ENCODE measurements at places on chromosomes 2 and 18.

GRCh38 chr2:74894272-74894981, 60.5 kb downstream of the HK2 start:
- DNase-seq = no peak

GRCh38 chr18:6646801-6647200, 82.7 kb upstream of the ARHGAP28 start:
- no peak for DNase-seq

- no peak for DNase-seq
Measured at GRCh38 chr18:69981948-69982347, 34.3 kb upstream of the CD226 start.

GRCh38 chr2:236403811-236404210, 139.6 kb upstream of the ASB18 start:
- no peak for DNase-seq

DNA sequence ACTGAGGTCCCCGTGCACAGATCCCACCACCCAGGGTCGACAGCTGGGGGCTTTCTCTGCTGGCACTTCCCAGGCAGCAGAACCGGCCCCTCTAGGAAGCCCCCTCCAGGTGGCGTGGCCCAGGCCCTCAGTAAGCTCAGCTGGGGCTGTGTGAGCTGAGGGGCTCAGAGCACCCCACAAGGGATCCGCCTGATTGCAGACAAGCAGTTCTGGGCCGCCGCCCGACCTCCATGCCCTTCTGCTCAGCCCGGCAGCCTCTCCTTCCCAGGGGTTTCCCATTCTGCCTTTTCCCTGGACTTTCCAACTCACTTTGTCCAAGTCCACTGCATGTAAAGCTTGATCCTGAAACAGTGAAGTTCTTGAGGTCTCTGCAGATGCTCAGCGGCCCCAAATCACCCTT, 76.4 kb downstream of the NFATC1 start:
- DNase-seq = no peak

DNA sequence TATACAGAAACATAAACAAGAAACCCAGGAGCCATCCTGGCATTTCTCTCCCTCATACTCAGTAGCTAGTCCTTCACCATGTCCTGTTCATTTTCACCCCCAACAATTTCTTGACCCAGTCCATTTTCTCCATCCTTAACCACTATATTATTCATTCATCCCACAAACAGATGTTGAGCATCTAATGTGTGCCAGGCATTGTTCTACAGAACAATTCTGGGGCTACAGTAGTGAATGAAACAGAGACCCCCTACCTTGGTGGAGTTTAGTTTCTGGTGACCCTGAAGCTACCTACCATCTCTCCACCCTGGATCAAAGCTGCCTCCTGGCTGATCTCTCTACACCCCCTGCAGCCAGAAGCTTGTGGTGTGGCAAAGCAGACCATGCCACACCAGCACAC, 27.5 kb upstream of the BZW1 start:
- DNase-seq = no peak

DNA sequence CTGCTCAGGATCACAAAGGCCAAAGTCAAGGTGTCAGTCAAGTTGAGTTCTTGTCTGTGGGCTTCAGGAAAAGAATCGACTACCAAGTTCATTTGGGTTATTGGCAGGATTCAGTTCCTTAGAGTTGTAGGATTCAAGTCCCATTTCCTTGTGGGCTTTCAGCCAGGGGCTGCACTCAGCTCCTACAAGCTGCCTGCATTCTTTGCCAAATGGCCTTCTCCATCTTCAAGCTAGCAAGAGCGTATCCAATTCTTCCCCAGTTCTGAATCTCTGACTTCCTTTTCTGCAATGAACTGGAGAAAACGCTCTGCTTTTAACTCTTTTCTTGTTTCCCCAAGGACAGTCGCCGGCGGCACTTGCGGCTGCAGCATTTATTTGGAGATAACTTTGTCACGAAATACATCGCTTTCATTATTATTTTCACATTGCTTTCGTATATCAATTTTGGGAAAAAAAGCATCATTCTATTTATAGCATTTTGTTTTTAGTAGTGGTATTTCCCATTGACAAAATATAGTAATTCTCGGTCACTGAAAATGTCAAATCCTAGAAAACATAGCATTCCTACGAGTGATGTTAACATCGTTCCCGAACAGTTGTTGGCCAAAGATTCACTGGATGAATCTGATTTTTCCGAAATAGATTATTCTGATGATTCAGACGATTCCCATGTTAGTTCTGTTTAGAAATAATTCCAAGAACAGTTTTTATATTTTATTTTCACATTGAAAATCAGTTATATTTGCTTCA, 59.6 kb upstream of the SERPINE2 start:
- no peak for DNase-seq

DNA sequence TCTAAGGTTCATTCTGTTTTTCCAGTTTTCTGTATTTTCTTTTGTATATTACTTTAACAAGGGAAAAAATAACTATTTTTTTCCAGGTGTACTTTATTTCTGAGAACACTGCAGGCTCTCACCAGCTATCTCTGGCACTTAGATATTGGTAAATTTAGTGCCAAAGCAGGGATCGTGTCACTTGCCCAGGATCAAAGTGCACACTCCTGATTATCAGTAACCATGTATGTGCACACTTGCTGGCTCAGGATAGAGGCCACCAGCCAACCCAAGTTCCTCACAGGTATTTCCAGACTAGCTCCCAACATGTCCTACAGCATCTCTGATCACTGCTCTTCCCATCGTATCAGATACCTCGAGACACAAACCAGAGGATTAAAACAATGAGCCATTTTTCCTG, 5.8 kb upstream of the FZD5 start:
- no peak for DNase-seq

GRCh38 chr18:21599585-21600525, 649 bp downstream of the ESCO1 start:
- peak; percentile 20 for DNase-seq

GRCh38 chr2:121663434-121663833, 14.2 kb upstream of the CLASP1 start:
- DNase-seq = no peak

DNA sequence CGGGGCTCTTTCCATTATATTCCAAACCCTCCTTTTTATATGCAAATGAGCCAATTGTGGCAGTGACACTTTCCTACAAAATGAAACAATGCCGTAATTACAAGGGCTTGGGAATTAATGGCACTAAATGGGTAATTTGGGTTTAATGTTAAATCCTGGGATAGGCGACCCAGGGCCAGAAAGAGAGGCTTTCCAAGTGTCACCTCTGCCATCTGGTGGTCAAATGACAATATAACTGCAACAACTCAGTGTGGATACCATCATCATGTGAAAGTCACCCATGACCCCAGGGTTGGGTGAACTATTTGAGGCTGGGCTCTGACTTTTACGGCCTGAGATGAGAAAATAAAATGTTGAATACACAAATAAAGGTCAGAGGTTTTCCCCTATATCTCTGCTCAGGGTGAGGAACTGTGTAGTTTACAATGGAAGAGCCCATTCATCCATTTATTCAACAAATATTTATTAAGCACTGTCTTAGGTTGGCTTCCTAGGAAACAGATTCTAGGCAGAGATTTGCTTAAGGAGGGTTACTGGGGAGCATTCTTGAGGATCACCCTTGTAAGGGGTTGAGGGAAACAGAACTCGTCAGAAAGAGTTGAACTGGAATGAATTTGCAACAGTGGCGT, 13.6 kb upstream of the THADA start:
- peak; percentile 33 for DNase-seq

- DNase-seq = no peak
Measured at GRCh38 chr18:77133835-77134496, 1.4 kb upstream of the MBP start.

- DNase-seq = no peak
Measured at GRCh38 chr18:6960656-6961055, 156.9 kb downstream of the LAMA1 start.

DNA sequence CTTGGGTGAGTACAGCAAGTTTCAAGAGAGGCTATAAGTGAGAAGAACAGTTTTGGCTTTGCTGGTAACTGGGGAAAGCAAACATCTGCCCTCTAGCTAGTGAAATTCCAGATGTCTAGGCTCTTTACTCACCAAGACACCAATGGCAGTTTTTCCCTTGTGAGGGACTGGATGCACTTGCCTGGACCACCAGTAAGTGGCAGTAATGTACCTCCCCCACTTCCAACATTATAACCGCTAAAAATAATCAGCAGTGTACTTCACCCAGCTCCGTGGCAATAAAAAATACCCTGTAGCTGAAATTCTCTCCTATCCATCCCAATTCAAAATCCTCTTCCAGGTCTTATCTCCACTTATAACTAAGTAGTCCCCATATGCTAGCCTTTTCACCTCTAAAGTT, 383.9 kb downstream of the ARHGAP15 start:
- peak; percentile 14 for DNase-seq

DNA sequence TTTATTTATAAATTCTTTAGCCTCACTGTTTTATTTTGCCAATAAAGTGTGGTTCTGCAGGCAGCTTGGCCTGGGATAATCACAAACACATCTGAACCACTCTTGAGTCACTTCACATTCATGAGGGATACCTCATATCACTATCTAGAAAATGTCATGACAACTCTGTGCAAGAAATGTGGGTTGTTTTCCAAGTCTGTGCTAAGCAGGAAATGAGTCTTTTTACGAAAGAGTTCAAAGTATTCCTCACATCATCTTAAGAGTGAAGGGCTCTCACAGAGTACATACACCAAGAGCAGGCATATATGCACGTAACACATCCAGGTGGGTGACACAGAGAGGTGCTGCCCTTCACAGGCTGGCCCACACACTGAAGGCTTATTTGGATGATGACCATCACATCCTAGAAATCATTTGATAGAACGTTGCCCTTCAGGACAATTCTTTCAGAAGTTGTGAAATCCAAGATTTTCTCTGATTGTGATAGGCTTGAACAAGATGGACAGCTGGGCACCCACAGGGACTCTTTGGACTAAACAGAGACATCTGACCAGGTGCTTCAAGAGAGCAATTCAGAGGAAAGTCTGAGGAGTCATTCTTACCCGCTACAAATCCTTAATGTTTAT, 811.1 kb upstream of the LRATD1 start:
- no peak for DNase-seq

DNA sequence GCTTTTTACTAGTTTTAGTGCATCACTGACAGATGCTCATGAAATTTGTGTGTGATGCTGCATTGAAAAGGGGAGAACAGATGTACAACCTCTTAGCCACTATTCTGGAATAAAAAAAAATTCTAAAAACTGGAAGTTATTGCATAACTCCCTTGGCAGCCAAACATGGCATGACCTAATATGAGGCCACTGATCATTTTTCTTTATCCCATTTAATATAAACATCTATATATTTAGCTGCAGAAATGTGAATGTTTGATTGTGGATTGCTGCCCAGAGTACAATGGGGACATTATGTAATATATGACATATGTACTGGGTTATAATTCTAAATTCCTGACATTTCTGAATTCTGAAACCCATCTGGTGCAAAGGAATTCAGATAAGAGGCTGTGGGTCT, 86.5 kb downstream of the CDCA7 start:
- DNase-seq = no peak

DNA sequence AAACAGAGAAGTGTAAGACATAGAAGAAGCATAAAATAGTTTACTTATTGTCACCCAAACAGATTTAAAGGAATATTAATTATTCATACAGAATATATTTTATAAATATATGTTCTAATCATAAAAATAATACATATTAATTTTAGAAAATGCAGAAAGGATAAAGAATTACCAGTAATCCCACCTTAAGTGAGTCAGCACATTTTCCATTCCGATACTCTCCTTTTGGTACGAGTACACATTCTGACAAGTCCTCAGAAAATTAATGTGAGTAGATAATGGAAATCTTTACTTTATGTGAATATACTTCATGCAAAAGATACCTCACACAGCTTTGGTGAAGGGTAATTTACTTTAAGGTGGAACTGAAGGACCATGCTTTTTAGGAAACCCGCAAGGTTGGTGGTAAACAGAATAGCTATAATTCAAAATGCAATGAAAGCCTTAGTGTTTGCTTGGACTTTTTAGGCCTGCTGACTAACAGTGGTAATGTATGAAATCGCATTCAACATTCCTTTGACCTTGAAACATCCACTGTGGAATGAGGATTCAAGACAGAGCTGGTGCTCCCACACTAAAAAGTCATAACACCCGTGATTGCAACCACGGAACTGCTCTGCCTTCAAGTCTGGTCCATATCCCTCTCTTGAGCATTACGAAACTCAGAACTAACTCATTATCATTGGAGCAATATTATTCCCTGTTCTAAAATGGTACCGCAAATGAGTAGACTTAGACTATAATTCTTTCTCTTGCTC, 28.1 kb upstream of the HTR2B start:
- no peak for DNase-seq

DNA sequence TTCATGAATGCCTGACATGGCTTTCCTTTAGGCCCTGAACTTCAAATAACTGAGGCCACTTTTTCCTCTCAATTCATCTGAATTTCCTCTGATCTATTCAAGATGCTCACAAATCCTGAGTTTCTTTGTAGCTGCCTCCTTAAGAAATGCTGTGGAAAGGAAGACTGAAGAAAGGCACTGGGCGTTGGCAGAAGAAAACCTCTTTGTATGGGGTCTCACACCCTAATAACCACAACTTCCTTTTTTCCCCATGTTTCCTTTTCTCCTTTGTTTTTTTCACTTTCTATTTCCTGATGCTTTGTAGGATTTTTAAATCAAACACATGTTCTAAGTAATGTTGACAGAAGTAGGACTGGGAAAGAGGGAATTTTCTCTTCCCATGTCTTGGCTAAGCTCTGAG, 447.4 kb downstream of the CMPK2 start:
- no peak for DNase-seq

DNA sequence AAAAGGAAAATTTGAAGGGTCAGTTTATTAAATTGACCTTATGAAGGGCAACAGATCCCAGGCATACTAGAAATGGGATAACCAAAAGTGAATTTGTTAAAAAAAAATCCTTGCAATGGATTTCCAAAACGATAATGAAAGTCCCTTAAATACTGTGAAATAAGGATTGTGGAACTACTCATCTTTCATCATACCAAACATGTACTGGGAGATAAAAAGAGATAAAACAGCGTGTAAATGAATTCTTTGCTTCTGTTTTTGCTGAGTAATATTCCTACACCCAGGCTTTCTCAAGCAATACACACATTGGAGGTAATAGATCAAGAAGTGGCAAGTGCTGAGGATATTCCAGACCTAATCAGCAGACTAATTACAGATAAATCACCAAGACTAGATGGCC, 3.8 kb downstream of the LYPD6 start:
- DNase-seq = no peak

- no peak for DNase-seq
Measured at GRCh38 chr2:168732100-168732499, 70.3 kb upstream of the NOSTRIN start.

GRCh38 chr2:178860551-178860950, 53.3 kb upstream of the TTN start:
- no peak for DNase-seq

- no peak for DNase-seq
Measured at GRCh38 chr2:163822033-163822432, 86.2 kb upstream of the FIGN start.
